Activated CD4-positive, alpha-beta T cell treated with anti-CD3 and anti-CD28 coated beads, Interleukin-2, amount 50 U/mL, for 24 hours (primary cell): ENCODE measurements at places on chromosomes 11 and 22.

DNA sequence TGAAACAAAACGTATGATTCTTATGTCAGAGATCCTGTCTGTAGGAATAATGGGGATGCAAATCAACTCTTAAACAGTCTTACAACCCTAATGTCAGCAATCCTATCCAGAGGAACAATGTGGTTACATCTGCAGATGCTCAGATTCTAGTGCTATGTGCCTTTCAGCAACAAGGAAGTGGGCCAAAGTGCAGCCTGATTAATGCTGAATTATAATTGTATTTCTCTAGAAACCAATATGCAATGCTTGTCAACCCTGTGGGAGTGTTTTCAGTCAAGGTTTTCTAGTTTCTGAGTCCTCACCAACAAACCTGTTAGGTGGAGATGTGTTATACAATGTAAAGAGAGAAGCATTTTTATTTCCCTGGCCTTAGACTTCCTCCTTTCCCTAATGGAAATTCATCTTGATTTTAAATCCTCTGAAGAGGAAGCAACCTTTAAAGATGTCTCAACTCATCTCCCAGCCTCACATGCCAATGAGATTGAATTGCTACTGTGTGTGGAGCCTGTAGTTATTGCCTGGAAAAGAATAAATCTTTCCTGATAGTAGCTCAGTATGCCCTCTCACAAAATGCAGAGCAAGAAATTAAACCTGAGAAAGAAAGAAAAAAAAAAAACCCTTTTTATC is 26.2 kb upstream of the TMEM123 start:
- DNase-seq: no peak

DNA sequence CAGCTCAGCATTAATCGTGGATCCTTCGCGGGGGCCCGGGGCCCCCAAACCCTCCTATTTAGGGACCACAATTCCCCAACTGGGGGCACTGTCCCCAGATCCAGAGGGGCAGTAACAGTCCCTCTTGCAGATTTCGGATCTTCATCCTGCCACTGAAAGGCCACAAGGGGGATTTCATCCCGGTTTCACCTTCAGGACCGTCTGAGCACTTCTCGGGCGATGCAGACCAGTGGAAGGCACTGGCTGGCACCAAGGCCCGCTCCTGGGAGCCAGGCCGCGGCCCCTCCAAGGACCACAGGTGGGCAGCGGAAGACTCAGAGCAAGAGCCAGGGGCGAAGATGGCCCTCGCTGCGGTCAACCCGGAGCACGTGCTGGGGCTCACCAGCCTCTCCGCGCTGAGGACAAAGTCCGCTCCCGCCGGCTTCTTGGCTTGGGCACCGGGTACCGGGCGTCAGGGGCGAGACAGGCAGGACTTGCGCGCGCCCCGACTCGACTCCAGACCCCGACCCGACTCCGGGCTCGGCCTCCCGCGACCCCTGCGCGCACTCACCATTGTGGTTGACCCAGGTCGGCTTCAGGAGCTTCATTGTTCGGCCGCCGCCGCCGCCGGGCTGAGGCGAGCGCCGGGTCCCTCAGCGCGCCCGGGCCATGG is 517 bp downstream of the HIRA start:
- no peak for DNase-seq

GRCh38 chr11:133828871-133829270 is 16.4 kb downstream of the SPATA19 start:
- no peak for DNase-seq

- DNase-seq: no peak
Measured at GRCh38 chr11:83572581-83573496, 286.7 kb upstream of the CCDC90B start.

GRCh38 chr22:43418079-43418825 is 6.4 kb downstream of the MPPED1 start:
- DNase-seq: no peak

DNA sequence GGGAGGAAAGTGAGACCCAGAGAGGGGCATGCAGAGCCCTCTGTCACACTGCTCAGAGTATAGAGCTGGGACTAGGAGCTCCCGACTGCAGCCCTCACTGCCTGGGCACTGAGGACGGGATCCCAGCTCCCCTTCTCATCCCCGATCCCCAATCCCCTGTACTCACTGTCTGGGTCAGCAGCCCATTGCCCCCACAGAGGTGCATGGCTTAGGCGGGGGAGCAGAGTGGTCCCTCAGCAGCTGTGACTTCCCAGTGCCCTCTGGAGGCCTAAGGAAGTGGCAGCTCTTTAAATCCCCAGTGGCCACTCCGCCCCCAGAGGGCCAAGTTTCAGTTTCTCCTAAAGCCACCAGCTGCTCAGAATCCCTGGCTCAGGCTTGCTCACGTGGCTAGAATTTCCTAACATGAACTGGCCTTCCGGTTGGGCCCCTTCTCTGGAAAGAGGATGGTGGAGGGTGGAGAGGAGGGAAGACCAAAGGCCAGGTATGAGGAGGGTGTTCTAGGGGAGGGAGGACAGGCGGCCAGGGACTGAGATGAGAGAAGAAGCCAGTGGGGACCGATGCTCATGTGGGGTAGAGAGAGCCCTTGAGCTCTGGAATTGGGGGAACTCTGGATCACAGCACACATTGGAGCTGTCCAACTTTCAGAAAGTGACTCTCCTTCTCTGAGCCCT is at the start of gene BATF2:
Gene BATF2 (minus strand): TSS at position 262 of the 671 bp plus-strand sequence. CDS start 57 bp downstream, at position 205.
- DNase-seq: no peak

- DNase-seq: no peak
Measured at GRCh38 chr11:37105427-37105826, 507.4 kb upstream of the RAG2 start.

GRCh38 chr11:75351791-75352587 is 528 bp upstream of the ARRB1 start:
- DNase-seq: peak; percentile 29

DNA sequence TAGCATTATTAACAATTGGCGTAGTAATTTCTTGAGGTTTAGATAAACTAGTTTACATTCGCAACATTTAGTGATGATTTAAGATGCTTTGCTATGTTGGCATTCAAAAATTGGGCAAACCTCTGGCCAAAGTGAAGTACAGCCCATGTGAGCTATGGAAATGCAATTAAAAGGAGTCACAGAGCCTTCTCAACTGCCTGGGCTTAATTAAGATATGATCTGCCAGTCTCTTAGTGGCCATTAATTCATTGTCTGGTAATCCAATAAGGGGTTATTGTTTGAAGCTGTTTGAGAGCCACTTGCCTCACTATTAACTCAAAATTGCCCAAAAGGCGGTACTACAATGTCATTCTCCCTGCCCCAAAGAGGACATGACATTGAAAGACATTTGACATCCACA is 608.9 kb downstream of the NTM start:
- no peak for DNase-seq

DNA sequence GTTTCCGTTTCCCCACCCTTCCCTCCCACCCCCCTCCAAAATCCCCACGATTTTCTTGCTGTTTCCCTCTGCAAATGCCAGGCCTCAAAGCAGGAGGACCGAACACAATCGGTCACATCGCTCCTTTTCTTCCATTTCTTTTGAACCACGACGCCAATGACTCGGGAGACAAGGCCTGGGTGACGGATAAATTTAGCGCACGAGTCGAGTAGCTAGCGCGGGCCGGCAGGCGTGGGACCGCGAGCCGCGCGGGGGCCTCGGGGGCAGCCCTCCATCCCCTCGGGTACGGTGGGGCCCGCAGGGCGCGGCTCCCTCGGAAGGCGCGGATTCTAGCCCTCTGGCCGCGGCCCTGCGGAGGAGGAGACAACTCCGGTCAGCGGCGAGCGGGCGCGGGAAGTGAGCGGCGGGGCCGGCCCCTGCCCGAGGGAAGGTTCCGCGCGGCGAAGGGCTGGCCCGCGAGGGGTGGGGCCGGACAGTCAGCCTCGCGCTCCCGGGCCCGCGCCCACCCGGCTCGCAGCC is 414 bp downstream of the JOSD1 start:
- DNase-seq: peak; percentile 7
